ENCODE measurements at places on chromosomes 12 and 14. TPM values are rescaled to one million over a fixed set of nuclear protein-coding genes. Genes with fewer than 3 reads are reported as not detected.

- no peak for DNase-seq
These were observed 212.5 kb upstream of the DDHD1 start for GRCh38 chr14:53365486-53366130.

DNA sequence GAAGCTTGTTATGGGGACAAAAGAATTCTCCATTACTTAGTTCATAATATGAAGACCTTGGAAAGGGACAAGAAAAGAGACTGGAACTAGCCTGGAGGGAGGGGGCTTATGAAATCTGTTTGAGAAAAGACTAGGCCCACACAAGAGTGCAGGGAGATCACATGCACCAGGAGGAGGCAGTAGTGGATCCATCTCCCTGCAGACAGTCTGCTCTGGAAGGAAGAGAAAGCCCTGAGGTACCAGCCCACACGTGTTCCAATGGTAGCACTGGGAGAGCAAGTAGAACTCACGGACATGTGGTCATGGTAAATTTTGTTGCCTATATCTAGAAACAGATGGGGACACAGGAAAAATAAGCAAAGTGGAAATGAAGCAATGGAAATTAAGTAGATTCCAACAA lies 445.4 kb downstream of the SOX5 start:
- DNase-seq: no peak

- peak; percentile 94 for DNase-seq
These were observed 54.5 kb upstream of the MAX start for GRCh38 chr14:65156568-65157366.

DNA sequence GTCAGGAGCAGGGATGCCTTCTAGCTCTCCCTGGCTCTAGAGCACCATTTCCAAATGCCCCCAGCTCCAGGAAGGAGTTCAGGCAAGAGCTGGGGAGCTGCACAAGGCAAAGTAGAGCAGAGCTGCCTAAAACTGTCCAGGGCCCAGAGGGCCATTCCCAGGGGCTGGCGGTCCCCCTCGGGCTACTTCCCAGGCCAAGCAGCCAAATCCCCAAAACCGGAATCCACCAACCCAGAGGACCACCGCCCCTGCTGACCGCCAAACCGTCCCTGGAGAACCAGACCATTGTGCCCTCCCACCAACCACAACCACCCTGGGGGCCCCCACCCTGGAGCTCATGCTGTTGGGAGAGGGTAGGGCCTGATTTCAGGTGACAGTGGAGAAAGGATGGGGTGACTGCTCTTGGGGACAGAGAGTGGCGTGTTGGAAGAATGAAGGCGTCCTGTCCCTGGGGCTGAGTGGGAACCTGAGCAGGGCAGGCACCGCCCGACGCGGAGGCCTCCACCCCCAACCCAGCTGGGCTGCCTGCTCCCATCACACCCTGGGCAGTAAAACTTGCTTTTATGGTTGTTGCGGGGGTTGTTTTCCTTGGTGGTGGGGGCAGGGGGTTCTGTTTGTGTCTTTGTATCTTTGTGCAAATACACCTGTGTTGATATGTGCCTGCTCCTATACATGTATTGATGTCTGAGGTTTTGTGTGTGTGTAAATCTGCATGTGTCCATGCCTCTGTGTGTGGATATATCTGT lies 24.0 kb upstream of the KRT78 start:
- no peak for DNase-seq

GRCh38 chr14:99275222-99275584 lies 3.2 kb upstream of the BCL11B start:
- DNase-seq: no peak

GRCh38 chr12:9118158-9118557 lies 2.4 kb upstream of the A2M start:
- DNase-seq: no peak

DNA sequence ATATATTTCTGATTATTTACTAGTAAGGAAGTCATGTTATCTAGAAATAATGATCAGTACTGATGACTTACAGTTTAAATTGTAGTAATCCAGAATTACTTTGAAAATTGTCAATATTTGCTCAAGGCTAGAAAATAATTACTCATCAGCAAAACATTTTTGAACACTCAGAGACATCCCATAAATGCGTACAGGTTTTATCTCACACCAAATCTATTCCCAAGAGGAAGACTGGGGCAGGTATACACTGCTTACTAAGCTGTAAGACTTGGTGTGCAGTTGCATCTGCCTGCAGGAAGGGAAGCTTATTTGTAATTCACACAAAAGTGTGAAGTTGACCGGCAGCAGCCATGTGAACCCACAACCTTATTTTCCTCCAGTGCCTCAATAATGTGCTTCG lies 146.4 kb downstream of the CCER1 start:
- no peak for DNase-seq

DNA sequence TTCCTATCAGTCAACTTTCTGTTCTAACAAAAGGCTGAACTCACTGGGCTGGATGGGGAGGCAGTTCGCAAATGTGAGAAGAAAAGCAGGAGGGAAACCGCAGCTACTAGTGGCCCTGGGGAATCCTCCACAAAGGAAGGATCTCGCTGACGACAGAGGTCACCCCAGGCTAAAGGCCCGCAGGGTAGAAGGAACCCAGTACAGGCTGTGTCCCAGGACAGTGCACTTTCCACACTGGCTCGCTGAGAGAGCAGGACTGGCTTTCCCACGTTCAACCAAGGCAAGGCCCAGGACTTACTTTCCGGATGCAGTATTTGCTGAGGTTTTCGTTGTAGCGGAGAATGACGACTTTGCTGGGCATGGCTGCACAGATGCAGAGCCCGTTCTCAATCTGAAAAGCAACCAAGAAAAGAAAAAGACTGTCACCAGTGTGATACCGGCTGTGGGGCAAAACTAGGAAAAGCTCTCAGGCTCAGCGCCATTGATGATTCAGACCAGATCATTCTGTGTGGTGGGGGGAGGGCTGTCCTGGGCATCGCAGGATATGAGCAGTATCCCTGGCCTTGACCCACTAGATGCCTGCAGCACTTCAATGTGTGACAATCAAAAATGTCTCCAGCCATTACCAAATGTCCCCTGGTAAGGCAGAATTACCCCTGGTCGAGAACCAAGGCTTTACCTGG lies 36.3 kb downstream of the PRKAB1 start:
- DNase-seq: peak; percentile 64

- DNase-seq: no peak
These were observed 237.7 kb downstream of the GXYLT1 start for GRCh38 chr12:41907021-41907420.

GRCh38 chr12:55659486-55660385 lies 23.0 kb downstream of the OR10P1 start:
- DNase-seq: no peak

GRCh38 chr12:2287589-2287988 lies 234.8 kb downstream of the CACNA1C start:
- no peak for DNase-seq

- DNase-seq: peak; percentile 84
These were observed 17.3 kb downstream of the JAG2 start for GRCh38 chr14:105151084-105151837.

DNA sequence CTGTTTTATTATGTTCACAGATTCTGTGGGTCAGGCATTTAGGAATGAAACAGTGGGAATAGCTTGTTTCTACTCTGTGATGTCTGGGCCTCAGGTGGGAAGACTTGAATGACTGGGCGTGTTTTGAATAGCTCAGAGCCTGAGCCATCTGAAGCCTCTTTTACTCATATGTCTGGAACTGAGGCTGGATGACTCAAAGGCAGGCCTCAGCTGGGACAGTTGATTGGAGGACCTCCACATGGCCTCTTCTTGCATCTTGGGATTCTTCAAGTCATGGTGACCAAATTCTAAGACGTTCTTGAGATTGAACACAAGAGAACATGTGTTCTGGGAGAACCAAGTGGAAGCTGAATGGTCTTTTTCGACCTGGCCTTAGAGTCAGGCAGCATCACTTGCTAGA lies 45.8 kb upstream of the TBX3 start:
- no peak for DNase-seq

GRCh38 chr14:90853116-90853515 lies 36.9 kb upstream of the TTC7B start:
- no peak for DNase-seq

- DNase-seq: no peak
These were observed 2.2 kb upstream of the EIF2S3B start for GRCh38 chr12:10503460-10503859.

GRCh38 chr12:6084969-6085450 lies 39.5 kb downstream of the VWF start:
- peak; percentile 82 for DNase-seq

- DNase-seq: peak; percentile 68
These were observed 145.6 kb upstream of the NAV3 start for GRCh38 chr12:77685112-77685511.

- no peak for DNase-seq
These were observed 31.1 kb upstream of the STRAP start for GRCh38 chr12:15851045-15851620.

DNA sequence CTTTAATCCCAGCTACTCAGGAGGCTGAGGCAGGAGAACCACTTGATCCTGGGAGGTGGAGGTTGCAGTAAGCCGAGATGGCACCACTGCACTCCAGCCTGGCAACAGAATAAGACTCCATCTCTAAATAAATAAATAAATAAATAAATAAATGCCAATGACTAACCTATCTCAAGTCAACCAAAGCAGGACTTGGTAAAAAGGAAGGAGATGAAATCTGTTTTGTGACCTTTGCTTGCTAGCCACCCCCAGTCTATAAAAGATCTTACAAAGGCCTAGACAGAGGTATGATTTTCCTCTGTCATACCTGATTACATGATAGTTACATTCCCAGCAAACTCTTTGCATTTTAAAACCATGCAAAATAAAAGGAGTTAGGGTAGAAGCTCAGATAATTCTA lies 13.5 kb upstream of the METTL17 start:
- DNase-seq: peak; percentile 53

DNA sequence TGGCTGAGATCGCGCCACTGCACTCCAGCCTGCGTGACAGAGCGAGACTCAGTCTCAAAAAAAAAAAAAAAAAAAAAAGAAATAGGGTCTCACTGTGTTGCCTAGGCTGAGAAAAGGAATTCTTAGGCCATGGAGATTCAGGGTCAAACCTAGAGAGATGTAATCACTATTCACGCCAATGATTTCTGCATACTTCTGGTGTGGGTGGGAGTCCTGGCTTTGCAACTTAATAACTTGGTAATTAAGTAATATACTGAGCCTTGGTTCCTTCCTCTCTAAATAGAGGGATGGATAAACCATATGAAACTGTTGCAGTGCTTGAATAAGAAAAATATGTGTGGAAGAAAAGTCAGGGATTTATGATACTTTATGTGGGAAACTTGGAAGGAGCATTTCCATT lies 2.7 kb downstream of the ZNF410 start:
- DNase-seq: no peak

GRCh38 chr14:44778604-44779003 lies 183.1 kb downstream of the KLHL28 start:
- no peak for DNase-seq

GRCh38 chr12:8033153-8034044 lies 883 bp downstream of the FOXJ2 start:
- peak; percentile 97 for DNase-seq

DNA sequence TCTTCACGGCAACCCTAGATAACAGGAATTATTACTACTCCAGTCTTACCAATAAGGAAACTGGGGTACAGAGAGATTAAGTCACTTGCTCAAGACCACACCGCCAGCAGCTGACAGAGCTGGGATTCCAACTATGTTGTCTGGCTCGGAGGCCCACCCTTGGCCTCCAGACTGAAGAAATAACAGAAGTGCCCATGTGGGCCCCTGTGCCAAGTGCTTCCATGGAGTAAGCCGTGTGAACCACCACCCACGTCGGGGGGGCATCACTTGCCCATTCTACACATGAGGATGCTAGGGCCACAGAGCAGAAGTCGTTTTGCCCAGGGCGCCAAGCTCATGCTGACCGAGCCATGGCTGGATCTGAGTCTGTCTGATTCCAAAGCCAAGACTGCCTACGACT lies 926 bp upstream of the CMKLR1 start:
- peak; percentile 61 for DNase-seq

GRCh38 chr12:119631930-119632678 lies 35.8 kb upstream of the PRKAB1 start:
- DNase-seq: no peak

DNA sequence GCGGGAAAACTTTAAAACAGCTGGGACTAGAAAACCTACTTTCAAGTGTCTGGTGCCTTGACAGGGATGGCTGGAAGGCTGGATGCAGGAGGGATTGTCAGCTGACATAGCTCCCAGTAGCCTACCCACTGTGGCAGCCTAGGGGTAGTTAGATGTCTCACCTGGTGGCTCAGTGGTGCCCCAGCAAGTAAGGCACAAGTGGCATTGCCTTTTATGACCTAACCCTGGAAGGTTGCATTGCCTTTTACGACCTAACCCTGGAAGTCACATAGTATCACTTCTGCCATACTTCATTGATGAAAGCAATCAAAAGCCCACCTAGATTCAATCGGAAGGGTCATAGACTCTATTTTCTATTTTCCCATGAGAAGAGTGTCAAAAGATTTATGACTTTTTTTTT lies 724.7 kb upstream of the TBX3 start:
- DNase-seq: no peak

DNA sequence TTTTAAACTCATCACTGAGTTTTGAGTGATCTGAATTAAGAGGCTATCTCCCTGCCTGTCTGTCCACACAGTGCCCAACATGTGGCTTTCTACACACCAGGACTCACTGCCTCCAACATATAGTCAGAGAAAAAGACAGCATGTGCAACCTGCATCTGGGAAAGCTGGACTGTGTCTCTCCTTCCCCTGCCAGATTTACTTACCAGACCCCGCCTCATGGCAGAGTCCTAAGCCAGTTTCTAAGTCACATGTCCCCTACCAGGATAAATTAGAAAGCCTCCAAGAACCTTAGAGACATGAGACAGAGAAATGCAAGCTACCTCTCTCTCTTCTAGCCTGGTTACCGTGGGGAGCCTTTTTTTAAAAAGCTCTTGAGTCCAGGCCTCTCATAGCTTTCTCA lies 2.7 kb upstream of the HDAC7 start:
- DNase-seq: no peak

GRCh38 chr14:60178820-60179219 lies 13.6 kb upstream of the DHRS7 start:
- no peak for DNase-seq

DNA sequence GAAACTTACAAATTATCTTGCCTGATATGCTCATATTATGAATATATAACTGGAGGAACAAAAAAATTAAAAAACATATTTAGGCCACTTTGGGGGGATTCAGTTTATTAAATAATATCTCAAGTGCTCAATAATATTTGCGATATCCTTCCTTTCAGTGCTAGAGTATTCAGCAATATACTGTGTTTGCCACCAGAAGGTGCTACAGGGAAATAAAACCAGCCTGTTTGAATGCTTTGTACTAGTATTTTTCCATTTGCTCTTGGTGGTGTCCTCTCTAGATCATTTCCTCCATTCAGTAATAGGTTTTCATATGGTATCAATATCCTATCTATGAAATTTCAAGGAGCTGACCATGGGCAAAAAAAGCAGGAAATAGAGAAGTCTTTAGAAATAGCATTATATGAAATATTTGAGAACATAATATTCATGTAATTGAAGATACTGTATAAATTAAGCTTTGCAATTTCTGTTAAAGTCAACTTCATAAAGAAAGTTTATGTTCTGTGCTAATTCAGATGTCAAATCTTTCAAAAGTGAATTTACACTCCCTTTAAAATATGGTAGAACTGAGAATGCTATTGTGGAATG lies 106.2 kb upstream of the NAV3 start:
- DNase-seq: no peak

Gene TAS2R30
- total RNA-seq: 9.7 TPM

Gene NRL
- 1.5 TPM for total RNA-seq

Gene CCDC177
- not detected for total RNA-seq

Gene KRT74
- not detected for total RNA-seq

Gene KLRC3
- total RNA-seq: 0.72 TPM

Gene LRRC9
- not detected for total RNA-seq

Gene RAB15
- 4.1 TPM for total RNA-seq

Gene PAPLN
- 5.3 TPM for total RNA-seq

Gene FAM181A
- total RNA-seq: not detected

Gene GLIPR1L1
- not detected for total RNA-seq

Data from osteoblast (primary cell).